GM18507 (cell line): ENCODE measurements at places on chromosomes 11 and 22.

DNA sequence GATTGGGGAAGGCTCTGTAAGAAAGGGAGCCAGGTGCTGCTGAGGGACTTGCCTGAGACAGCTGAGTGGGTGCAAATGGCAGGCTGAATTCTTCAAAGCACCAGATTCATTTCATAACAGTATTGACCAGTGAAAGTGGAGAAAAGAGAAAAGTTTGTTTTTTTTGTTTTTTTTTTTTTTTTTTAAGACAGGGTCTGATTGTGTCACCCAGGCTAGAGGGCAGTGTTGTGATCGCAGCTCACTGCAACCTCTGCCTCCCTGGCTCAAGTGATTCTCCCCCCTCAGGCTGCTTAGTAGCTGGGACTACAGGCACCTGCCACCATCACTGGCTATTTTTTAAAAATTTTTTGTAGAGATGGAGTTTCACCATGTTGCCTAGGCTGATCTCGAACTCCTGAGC, 494.0 kb downstream of the MIAT start:
- no peak for DNase-seq

DNA sequence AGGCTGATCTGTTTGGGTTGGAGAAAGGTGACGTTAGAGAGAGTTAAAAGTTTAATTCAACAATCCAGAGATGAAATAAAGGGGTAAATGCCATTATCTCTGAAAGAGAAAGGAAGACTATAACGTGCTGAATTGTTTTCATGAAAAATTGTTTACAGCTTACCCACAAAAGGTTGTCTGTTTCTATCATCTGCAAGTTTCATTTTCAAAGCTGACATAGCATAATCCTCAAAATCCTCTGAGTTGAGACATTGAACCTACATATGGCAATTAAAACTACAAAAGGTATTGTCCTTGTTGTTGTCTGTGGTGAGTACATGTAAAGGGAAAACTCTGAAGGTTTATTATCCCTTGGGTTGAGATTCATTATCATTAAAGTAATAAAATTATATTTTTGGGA, 569.9 kb downstream of the LUZP2 start:
- DNase-seq: no peak

DNA sequence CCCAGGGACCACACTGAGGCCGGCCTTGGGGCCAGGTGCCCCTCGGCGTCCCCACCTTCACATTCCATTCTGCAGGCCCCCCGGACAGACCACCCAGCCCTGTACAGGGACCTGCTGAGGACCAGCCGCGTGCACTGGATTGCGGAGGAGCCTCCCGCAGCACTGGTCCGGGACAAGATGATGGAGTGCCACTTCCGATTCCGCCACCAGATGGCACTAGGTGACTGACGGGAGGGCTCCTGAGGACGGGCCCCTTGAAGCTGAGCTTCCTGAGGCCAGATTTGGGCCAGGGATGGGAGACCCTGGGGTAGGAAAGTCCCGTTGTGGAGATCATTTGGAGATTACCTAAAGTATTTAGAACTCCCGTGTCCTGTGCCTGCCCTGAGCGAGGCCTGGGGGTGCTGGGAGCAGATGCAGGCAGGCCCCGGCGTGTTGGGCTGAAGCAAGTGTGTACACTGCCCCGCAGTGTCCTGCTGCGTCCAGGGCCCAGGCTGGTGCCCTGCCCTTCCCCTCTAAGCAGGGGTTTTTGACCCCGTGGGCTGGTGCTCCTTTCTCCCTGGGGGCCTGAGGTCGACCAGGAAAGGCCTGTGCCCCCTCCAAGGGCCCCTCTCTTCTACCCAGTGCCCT, 20.0 kb downstream of the TRMU start:
- DNase-seq: peak; percentile 45

DNA sequence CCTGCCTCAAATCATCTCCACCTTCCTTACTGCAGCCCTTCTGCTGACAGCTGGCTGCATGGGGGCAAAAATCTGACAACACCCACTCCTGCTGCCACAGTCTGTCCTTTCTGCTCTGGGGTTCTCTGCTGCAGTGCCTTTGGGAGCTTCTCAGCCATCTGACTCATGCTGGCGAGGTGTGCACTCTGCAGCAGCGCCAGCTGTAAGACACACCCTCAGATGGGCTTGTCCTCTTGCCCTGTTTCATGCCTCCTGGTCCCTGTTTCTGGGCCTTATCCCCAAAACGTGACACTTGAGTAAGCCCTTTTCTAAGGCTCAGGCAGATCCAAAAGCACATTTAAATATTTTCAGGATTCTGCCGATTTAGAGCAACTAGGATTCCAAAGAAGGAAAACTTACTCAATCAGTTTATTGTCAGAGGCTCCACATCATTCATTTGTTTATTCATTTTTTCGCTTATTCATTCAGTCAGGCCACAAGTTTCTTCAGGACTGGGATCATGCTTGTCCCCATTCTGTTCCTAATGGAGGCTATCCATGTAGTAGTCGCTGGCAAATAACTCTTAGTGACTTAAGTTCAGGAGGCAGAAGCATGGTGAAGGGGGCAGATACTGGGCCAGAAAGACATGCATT, 60.2 kb downstream of the SMIM38 start:
- no peak for DNase-seq

GRCh38 chr11:4213746-4214145, 119.1 kb downstream of the RRM1 start:
- no peak for DNase-seq

DNA sequence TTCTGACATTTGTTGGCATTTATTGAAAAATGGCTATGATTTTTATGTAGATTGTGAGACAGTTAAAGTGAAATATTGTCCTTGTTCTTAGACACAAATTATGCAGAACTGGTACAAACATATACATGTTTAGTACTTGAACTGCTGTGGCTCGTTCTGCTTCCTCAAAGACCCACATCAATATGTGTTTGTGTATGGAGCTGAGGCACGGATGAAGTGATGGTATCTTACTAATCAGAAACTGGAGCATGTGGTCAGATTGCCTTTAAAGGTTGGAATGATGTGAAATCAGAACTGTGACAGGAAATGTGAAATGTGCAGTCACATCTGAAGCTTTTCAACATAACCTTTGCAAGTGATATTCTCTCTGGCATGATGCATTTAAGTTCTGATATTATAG, 130.4 kb downstream of the NAV2 start:
- DNase-seq: no peak
